Kidney (tissue), 22 donors: ENCODE measurements at places on chromosomes 12 and 14. TPM values are rescaled to one million over a fixed set of nuclear protein-coding genes. Genes with fewer than 3 reads are reported as not detected.

The ZDHHC22 gene
- polyA plus RNA-seq = not detected

The CDCA3 gene
- 2.1 TPM for polyA plus RNA-seq

The AKAP6 gene
- 0.92 TPM for polyA plus RNA-seq

The IQSEC3 gene
- 6.9 TPM for polyA plus RNA-seq

The FGF6 gene
- not detected for polyA plus RNA-seq
